CD4-positive, alpha-beta T cell treated with Interleukin-15 for 4 hours (primary cell): ENCODE measurements at places on chromosomes 16 and 17.

DNA sequence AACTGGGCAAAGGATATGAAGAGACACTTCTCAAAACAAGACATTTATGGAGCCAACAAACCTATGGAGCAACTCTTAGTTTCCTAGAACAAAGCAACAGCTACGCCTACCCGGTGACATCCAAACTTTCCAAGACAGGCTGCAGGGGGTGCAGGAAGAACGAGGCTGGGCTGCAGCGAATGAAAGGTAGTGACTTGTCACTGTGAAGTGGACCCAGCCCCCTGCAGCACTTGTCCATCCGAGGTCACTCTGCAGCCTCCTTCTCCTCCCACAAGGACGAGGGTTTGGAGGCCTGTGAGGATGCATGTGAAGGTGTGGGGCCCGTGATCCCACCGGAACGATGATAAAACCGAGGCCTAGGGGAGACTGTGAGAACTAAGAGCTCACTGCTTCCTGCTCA lies 192.6 kb upstream of the RPL38 start:
- no peak for DNase-seq

- no peak for DNase-seq
Measured at GRCh38 chr17:10112962-10113361, 85.4 kb downstream of the GAS7 start.

DNA sequence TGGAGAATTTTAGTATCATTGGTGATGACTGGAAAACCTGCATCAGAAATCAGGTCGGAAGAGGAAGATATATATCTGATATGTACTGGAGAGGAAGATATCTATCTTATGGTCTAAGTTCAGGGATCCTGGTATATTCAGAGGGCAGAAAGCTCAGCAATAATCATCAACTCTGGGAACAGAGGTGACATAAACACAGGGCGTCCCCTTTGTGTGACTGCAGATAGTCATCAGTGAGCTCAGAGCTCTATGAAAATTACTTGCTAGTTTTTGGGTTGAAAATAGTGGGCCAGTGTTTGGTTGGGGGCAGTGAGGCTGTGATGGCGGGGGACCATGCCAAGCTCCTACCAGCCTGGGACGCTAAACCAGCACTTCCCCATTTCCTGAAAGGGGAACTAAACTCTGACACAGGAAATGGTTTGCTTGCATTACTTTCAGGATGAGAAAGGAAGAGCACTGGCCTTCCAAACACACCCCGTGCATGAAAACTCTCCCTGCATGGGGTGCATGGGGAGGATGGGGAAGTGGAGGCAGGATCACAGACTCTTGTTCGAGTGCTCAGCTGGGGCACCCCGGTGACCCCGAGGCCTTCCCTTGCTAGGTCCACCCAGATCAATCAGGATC lies 15.8 kb downstream of the NOD2 start:
- no peak for DNase-seq

GRCh38 chr16:74202009-74202408 lies 94.6 kb upstream of the PSMD7 start:
- DNase-seq: no peak

DNA sequence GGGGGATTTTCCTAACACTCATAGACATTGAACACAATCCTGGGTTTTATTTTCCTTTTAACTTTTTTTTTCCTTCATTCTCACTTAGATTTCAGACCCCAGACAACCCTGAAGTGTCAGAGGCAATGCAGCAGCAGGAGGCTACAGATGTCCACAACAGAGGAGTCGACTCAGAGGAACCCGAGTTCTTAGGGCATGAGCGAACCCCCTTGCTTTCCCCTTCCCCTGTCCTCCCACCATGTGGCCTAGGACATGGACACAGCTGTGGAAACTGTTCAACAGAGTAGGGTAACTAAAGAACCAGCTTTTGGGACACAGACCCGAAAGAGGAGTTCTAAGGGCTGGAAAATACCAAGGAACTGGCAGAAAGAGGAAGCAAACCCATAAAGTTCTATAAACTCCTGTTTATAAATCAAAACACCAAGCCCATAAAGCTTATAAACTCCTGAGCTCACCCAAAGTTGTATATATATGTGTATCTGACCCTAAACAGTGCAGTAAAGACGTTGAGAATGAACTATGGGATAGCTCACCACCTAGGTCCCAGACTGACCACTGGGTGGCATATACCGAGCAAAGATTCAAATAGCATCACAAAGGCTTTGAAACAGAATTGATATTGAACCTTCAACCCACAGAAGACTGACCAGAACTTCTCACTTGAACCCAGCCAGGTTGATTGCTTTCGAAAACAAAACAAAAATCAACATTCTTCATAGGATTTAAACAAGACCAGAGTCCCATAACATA lies 33.9 kb downstream of the CMTM4 start:
- DNase-seq: no peak

- DNase-seq: no peak
Measured at GRCh38 chr17:58091024-58091567, 7.9 kb downstream of the DYNLL2 start.
